ENCODE measurements at places on chromosomes 11 and 22.
A peak's percentile ranks its signal among the peaks of the same experiment; 100 is the strongest.

- DNase-seq = peak; percentile 12
These were observed 45.8 kb downstream of the ELFN2 start for GRCh38 chr22:37381489-37381888.

DNA sequence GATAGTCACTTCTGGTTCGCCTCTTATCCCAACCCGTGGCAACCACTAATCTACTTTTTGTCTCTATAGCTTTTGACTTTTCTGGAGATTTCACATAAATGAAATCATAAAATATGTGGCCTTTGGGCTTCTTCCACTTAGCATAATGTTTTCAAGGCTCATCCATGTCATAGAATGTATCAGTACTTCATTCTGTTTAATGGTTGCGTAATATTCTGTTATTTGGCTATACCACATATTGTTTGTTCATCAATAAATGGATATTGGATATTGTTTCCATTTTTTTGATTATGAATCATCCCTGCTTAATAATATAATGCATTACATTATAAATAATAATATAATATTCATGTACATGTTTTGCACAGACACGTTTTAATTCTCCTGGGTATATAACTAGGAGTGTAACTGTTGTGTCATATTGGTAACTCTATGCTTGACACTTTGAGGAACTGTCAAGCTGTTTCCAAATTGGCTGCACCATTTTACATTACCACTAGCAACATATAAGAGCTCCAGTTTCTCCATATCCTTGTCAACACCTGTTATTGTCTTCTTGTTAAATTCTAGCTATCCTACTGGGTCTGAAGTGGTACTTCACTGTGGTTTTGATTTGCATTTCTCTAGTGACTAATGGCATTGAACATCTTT lies 181.5 kb downstream of the CADM1 start:
- DNase-seq = no peak

DNA sequence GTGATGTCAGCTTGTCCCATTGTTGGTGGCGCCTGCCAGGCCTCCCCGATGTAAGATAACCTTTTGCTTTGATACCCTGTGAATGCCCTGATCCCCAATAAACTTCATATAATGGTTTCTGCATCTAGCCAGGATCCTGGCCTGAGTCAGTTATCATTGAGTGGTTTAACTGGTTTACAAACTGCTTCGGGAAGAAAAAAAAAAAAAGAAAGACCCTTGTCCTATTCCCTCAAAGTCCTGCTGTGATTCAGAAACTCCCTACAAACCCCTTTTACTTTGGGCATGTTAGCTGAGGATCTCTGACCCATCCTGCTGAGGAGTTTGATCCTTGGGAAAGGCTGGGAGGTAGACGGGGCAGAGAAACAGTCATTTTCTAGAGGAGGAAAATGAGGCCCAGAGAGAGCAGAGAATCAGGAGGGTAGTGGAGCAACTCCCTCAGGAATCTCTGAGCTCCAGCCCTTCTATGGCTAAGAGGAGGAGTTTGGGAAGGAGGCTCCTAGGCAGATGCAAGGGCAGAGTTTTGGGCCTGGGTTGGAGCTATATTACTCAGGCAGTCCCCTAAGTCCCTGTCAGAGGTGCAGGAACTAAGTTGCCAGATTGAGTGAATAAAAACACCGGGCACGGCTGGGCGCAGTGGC lies 5.4 kb upstream of the CYB5R3 start:
- no peak for DNase-seq

GRCh38 chr11:93952082-93952780 lies 68.9 kb upstream of the HEPHL1 start:
- no peak for DNase-seq

DNA sequence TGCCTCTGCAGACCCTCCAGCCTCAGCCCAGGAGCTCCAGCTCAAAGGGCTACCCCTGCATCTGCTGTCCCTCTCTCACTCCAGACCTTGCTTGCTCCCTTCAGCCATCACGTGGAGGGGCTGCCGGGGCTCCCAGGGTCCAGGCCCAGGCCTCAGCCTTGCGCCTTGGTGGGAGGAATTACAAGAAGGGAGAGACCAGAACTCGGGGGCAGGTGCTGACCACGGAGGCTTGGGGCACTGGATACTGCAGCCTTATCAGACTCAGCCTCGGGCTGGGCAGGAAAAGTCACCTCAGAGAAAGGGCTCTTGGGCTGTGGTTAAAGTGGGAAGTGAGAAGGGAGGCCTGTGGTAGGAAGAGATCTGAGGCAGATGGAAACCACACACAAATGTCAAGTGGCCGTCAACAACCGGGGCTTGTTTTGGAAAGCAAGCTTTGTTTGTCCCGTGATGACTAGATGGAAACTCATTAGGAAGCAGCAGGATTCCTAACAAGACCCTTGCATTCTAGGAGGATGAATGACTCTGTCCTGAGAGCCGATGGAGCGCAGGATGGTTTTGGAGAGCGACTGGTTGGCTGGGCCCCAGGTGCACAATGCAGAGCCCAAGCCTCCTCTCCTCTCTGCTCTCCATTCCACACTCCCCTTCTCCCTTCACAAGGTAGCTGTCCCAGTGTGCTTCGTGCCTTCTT lies 1321.7 kb downstream of the TBC1D22A start:
- no peak for DNase-seq

DNA sequence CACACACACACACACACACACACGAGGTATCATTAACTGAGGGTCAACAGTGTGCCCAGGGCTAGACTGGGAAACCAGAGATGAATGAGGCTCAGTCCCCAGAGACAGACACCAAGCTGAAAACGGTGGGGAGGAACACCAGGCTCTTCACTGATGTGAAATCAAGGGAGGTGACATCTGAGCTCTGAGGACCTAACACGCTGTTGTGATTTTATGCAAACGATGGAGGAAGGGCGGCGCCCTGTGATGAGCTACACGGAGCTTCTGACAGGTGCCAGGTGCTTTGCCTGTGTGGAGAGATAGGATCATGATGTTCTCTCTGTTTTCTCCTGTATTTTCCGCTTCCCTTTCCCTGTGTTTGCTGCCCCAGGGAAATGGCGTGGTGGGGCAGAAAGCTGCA lies 6.5 kb upstream of the CYB5R3 start:
- no peak for DNase-seq
